ENCODE measurements at places on chromosomes 6 and 20. TPM values are rescaled to one million over a fixed set of nuclear protein-coding genes. Genes with fewer than 3 reads are reported as not detected.

- no peak for DNase-seq
Measured at GRCh38 chr6:139632840-139633239, 258.4 kb upstream of the CITED2 start.

GRCh38 chr20:54195483-54196472 is 12.1 kb upstream of the PFDN4 start:
- no peak for DNase-seq

DNA sequence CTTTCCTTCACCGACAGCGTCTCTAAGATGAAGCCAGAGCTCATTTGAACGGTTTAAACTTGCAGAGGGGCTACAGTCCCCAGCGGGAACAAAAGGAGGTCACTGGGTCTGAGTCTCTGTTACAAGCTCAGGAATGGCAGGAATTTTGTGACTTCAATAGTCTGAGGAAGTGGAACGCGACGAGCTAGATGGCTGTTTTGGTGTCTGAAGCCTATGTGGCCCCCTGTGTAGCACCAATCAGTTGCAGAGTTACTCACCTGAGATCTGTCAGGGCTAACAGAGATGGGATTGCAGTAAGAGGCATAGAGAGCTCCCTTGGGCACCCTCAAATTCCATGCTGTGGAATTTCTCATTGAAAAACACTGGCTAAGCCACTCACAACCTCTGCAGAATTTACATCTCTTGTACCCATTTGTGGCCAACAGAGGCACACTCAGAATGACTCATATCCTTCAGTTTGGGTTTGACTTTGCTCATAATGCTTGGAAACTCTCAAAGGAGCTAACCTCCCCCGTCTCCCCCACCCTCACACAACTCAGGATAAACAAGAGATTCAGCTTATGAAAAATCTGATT is 7.1 kb upstream of the TCP11 start:
- DNase-seq, result no peak

- no peak for DNase-seq
Measured at GRCh38 chr6:71444222-71444621, 155.6 kb downstream of the OGFRL1 start.

DNA sequence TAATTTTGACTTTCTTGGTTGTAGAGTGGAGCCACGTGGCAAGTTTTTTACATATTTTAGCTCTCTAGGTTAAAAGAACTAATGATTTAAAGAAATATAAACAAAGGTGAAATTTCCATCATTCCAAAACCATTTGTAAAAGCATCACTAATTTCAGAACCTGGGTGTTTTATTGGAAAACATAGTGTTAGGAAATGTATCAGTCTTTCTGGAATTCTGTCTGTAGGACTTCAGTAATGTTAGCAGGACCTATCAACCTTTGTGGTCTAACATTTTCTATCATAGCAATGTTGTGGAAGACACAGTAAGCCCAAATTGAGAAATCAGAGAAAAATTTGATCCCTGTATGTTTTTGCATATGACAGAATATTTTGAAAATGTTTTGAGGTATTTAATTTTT is 28.3 kb downstream of the L3MBTL3 start:
- DNase-seq, result no peak

DNA sequence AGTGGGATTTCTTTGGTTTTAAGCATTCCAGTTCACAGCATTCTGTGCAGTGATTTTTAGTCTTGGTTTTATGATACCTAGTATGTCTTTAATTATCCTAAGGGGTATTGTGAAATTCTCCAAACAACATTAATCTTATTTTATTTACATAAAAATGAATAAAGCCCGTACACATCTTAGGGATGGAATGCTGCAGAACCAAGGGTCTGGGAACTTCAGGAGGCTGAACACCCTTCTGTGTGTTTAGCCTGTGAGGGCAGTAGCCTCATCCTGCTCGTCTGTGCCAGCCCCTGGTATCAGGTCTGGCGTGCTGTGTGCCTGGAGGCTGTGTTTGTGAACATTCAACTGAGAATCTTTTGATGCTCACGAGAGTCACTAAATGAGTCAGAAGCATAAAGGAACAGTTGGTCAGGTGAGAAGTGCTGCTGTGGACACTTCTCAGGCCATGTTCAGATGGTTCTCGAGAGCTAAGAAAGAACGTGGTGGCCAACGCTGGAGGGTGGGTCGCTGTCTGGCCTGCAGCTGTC is 25.2 kb upstream of the C20orf204 start:
- DNase-seq, result no peak

DNA sequence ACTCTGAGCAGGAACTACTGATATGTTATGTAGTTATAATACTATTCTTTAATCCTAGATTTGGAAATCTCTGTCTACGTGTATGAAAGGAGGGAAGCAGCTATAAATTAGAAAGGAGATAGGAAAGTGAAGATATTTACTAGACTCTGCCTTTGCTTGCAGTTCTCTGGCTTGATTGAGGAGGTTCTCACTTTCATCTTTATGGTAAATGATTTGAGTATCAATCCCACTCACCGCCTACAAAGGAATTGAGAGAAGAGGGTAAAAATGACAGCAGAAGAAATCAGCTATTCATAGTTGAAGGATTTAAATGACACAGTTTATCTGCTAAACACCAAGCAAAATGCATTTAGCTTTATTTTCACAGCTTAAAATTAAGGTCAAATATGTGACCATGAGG is 67.3 kb downstream of the FAM229B start:
- no peak for DNase-seq

- DNase-seq, result no peak
Measured at GRCh38 chr6:54493138-54493537, 184.9 kb downstream of the TINAG start.

DNA sequence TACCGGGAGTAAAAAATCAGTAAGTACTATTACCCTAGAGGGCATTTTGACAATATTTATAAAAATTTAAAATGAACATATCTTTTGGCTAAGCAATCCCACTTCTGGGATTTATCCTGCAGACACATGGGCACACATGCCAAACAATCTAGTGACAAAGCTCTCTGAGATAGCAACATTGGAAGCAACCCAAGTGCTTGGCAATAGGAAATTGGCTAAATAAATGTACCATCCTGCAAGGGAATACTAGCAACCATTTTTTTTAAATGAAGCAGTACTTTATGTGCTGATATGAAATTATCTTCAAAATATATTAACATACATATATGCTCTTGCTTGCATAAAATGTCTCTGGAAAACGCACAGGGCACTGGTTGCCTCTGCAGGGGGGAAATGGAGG is 133.8 kb downstream of the SNX5 start:
- DNase-seq, result no peak

DNA sequence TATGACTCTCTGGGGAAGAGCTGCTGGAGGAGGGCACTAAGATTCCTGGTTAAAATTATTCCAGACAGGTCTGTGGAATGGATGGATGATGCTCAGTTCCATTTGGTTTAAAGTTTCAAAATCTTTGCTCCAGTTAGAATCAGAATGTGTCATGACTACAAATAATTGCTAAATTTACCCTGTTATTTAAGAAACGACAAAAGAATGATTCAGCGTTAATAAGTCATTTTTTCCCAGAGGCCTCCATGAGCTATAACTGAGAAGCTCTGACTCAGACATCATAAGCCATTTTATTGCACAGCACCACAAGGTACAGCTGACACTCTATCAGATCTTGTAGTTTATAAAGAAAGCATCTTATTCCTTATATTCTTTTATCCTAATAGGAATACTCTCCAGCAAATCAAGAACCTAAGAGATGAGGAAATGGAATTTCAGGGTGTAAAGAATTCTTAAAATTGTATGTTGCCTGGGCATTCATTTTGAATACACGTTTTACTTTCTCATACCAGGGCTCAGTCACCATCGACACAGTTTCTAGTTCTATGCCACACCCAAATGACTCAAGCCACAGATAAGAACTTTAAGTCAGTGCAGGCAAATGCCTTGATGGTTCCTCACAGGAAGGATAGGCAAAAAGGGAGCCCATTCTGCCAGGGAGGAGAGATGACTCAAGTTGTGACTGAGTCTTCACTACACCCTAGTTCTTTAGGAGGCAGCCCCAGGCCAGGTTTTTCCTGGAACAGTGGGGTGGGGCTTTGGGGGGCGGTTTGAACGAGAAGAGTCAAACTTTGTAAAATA is 636.0 kb downstream of the MMUT start:
- DNase-seq, result peak; percentile 39

DNA sequence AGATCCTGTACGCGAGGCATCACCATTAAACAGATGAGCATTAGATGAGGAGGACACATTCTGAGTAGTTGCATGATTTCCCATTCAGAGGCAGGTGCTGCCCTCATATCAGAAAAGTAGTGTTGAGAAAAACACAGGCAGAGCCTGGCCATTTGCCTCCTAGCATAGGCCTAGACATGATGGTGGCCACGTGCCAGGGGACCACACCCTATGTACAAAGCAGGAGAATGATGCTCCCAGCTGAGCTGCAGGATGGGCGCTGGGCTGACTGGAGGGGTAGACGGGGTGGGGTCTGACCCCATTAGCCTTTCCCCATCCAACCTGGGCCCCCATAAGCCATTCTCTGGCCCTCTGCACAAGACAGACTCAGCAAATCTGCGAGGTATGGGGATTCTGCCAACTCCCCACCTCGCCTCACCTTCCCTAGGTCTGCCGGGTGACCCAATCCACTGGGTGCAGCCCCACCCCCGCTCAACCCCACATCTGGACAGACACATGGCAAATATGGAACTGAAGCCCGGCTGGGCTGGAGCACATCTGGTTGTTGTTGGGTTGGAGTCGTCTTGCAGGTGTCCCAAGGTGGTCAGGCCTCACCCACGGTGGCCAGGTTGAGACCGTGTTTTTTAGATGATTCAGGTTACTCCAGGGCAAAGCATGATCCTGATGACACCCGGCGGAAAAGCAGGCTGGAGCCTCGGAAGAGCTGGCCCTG is 13.9 kb downstream of the PI16 start:
- no peak for DNase-seq

GRCh38 chr6:121506761-121507754 is 71.6 kb downstream of the GJA1 start:
- DNase-seq, result no peak

Gene MYLK4
- total RNA-seq, result 0.55 TPM

Gene ZNF343
- 6.8 TPM for total RNA-seq

Gene PET117
- 14.8 TPM for total RNA-seq

Gene OPN5
- not detected for total RNA-seq

Gene YWHAB
- total RNA-seq, result 250 TPM

Gene ZNF334
- total RNA-seq, result 8.5 TPM

Gene MLN
- not detected for total RNA-seq

Gene OR2J3
- not detected for total RNA-seq

Gene RWDD2A
- total RNA-seq, result 3.3 TPM

Gene DYNLRB1
- 115 TPM for total RNA-seq

Measured in left colon (tissue), 2 donors.